Regular cardiac myocyte (primary cell): ENCODE measurements at places on chromosomes 13 and 19. TPM values are rescaled to one million over a fixed set of nuclear protein-coding genes. Genes with fewer than 3 reads are reported as not detected.

ZNF729 gene
- total RNA-seq: under 0.01 TPM in 1 of 2 replicates, not detected in the other

CABP5 gene
- not detected in 2 replicates for total RNA-seq

LILRB5 gene
- total RNA-seq: not detected in 2 replicates

SARS2 gene
- 8.7 and 13.0 TPM in 2 replicates for total RNA-seq

CEACAM5 gene
- not detected in 2 replicates for total RNA-seq

CGB2 gene
- not detected in 2 replicates for total RNA-seq

IQCN gene
- total RNA-seq: 0.19 and 0.56 TPM in 2 replicates

FUT1 gene
- under 0.01 and 0.58 TPM in 2 replicates for total RNA-seq

GSX1 gene
- total RNA-seq: not detected in 2 replicates

OCEL1 gene
- 0.77 and 2.3 TPM in 2 replicates for total RNA-seq

NCAN gene
- total RNA-seq: under 0.01 TPM in 1 of 2 replicates, not detected in the other

CFAP97D2 gene
- not detected in 2 replicates for total RNA-seq

AMER2 gene
- total RNA-seq: not detected in 2 replicates

U2AF1L4 gene
- total RNA-seq: 7.3 and 7.9 TPM in 2 replicates

SPATA13 gene
- 5.8 and 11.6 TPM in 2 replicates for total RNA-seq

ZNF773 gene
- 24.0 and 44.5 TPM in 2 replicates for total RNA-seq

CCDC97 gene
- total RNA-seq: 6.2 and 6.3 TPM in 2 replicates

TUBB4A gene
- total RNA-seq: 1.1 TPM in 1 of 2 replicates, not detected in the other

KEAP1 gene
- 69.3 and 98.5 TPM in 2 replicates for total RNA-seq

PCSK4 gene
- total RNA-seq: 0.19 and 1.4 TPM in 2 replicates

LENG1 gene
- 5.1 and 9.0 TPM in 2 replicates for total RNA-seq

ADGRE3 gene
- total RNA-seq: not detected in 2 replicates

KLK10 gene
- total RNA-seq: not detected in 2 replicates

PSG4 gene
- total RNA-seq: 10.4 and 12.4 TPM in 2 replicates

VSTM2B gene
- total RNA-seq: 0.28 TPM in 1 of 2 replicates, not detected in the other

LILRA6 gene
- total RNA-seq: not detected in 2 replicates

ETV2 gene
- 0.19 and 0.28 TPM in 2 replicates for total RNA-seq

TEX26 gene
- total RNA-seq: under 0.01 and 0.56 TPM in 2 replicates

IZUMO4 gene
- total RNA-seq: 0.58 and 0.85 TPM in 2 replicates

NKPD1 gene
- under 0.01 and 0.56 TPM in 2 replicates for total RNA-seq

KANK2 gene
- total RNA-seq: 171 and 274 TPM in 2 replicates

PSG7 gene
- under 0.01 TPM in 2 replicates for total RNA-seq

PNMA8B gene
- 0.19 and 1.4 TPM in 2 replicates for total RNA-seq

TNFRSF19 gene
- 3.1 and 6.2 TPM in 2 replicates for total RNA-seq

AMH gene
- 0.19 and 0.85 TPM in 2 replicates for total RNA-seq

RASGRP4 gene
- not detected in 2 replicates for total RNA-seq

FAM216B gene
- total RNA-seq: not detected in 2 replicates

RNF113B gene
- total RNA-seq: not detected in 2 replicates

ZNF564 gene
- 8.6 and 11.6 TPM in 2 replicates for total RNA-seq

TIMM44 gene
- total RNA-seq: 43.4 and 55.2 TPM in 2 replicates

IFI30 gene
- total RNA-seq: 74.4 and 75.5 TPM in 2 replicates

FFAR2 gene
- not detected in 2 replicates for total RNA-seq

SPART gene
- 69.2 and 101 TPM in 2 replicates for total RNA-seq

ZNF865 gene
- 0.58 and 0.85 TPM in 2 replicates for total RNA-seq

TEX30 gene
- 13.5 and 37.2 TPM in 2 replicates for total RNA-seq

RXFP2 gene
- total RNA-seq: not detected in 2 replicates

RFXAP gene
- 1.1 and 1.2 TPM in 2 replicates for total RNA-seq

ZNF581 gene
- 12.5 and 19.4 TPM in 2 replicates for total RNA-seq

ZNF358 gene
- total RNA-seq: 6.7 and 10.4 TPM in 2 replicates

NALCN gene
- total RNA-seq: 27.6 and 32.8 TPM in 2 replicates

C5AR2 gene
- under 0.01 TPM in 2 replicates for total RNA-seq

TMEM143 gene
- 2.0 and 2.3 TPM in 2 replicates for total RNA-seq

FCAR gene
- total RNA-seq: not detected in 2 replicates
